ENCODE measurements at places on chromosomes 6 and 20. TPM values are rescaled to one million over a fixed set of nuclear protein-coding genes. Genes with fewer than 3 reads are reported as not detected.

GRCh38 chr6:52438926-52439325 lies 18.8 kb downstream of the EFHC1 start:
- ATAC-seq = no peak

- no peak for ATAC-seq
Observed at GRCh38 chr6:136077834-136078576, 172.1 kb downstream of the MTFR2 start.

- no peak for ATAC-seq
Observed at GRCh38 chr6:25173246-25173645, 105.9 kb upstream of the CARMIL1 start.

GRCh38 chr6:78607189-78607588 lies 260.2 kb upstream of the IRAK1BP1 start:
- no peak for ATAC-seq

The ZNF341 gene
- total RNA-seq = 9.0 TPM

The CABLES2 gene
- 6.8 TPM for total RNA-seq
